ENCODE measurements at places on chromosomes 4 and X.

- no peak for DNase-seq
Measured at GRCh38 chr4:25903900-25904747, 9.9 kb upstream of the SMIM20 start.

DNA sequence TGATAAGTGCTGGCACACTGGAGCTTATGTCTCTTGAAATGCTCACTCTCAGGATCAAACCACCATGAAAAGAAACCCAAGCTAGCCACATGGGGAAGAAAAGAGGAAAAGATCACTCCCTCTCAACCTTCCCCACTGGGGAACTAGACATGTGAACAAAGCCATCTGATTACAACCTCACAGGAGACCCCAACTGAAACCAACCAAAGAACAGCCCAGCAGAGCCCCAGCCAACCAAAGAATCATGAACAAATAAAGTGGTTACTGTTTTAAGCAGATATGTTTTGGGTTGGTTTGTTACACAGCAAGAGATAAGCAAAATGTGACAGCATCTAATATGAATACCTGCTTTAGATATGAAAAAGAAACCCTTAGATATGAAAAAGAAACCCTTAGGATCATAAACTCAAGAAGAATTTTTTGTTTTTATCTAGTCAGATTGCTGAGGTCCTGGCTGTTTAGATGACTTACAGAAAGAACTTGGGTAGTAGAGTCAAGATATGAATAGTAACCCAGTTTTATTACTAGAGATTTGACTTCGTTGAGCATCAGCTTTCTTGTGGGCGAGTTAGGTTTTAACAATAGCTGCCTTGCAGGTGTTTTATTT, 23.7 kb upstream of the TLR7 start:
- DNase-seq: no peak

DNA sequence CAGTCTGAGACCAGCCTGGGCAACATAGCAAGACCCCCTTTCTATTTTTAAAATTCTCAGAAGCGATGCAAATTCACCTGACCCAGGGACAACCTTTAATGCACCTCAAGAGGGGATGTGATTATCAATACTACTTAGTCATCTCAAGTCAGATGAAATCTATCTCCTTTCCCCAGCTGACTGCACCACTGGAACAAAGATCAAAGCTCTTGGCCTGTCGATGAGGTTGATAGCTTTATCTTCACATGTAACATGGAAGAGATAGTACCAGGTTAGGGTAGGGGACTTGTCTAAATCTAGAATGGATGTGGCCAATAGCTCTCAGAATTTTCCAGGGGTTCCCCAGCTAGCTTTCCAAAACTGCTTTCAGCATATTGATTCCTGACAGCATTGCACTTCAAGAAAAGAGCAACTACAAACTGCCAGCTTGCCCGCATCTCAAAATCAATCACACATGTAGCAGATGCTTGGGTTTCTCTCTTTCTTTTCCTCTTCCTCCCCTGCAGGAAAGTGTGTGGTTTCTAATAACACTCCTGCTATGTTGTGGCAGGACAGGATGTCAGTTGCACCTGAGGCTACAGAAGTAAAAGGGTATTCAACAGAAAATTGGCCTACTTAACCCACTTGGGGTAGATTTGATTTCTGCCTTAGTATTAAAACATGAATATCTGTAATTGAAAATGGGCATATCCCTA, 12.2 kb upstream of the TMEM164 start:
- no peak for DNase-seq

DNA sequence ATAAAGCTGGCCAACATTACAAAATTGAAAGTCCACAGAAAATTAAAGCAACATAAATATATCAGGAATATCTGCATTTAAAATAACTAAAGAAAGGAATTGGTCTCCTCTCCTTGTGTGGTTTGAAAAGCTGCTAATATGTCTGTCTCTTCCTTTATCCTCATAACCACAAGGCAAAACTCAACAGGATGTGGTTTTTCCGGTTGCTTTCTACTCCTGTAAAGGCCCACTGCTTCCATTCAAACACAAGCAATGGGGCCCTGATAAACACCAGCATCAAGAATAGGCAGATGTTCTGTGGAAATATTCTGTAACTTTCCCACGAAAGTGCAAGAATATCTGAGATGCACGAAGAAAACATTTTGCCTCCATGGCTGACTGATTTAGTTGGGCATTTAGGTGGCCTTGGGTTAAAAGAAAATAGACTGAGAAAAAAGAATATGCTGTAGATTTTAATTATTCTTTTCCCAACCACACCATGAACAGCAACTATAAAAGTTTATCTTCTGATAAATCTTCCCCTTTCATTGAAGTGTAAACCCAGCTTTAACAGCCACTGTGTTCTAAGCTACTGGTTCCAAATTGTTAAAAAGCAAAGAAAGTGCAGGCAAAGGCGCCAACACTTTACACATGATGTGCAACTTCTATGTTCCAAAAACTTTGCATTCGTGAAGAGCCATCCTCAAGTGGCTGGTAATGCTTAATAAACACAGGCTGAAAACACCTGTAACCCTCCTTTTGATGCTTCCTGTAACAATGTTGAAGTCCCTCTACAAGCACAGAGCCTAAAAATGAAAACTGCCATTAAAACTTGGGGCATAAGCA, 50.5 kb upstream of the NDST3 start:
- DNase-seq: no peak

DNA sequence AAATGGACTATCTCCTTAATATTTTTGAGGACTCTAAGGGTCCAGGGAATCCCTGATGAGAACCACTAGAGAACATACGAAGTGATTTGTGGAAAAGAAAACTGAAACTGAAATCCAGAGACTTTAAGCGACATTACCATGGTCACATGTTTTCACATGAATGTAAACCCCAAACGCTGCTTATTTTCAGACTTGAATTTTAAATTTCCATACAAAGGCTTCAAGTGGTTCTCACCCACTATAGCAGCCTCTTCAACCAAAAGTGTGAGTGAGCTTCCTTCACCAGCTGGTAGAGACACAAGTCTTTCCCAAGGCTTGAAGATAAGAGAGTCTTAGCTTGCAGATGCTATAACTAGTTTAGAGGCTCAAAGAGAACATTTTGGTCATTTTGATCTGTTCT, 232.7 kb downstream of the MGST2 start:
- DNase-seq: no peak

GRCh38 chr4:82712561-82712960, 86.0 kb downstream of the SCD5 start:
- DNase-seq: no peak

DNA sequence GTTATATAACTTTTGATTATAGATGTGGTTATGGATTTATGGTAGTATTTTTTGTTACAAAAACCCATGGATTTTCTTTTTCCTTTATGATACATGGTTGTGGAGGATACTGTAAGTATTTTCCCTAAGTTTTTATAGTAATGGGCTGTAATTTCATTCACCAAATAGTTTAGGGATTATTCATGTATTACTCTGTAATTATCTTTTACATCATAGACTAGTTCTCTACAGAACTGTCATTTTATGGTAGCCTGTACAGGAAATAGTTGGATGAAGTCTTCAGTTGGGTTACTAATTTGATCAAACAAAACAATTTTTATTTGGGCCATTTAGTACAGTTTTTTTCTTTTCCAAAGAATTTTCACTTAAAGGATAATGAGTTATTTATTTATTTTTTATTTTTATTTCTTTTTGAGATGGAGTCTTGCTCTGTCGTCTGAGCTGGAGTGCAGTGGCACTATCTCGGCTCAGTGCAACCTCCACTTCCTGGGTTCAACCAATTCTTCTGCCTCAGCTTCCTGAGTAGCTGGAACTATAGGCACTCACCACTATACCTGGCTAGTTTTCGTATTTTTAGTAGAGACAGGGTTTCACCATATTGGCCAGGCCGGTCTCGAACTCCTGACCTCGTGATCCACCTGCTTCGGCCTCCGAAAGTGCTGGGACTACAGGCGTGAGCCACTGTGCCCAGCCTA, 42.1 kb downstream of the RBPJ start:
- no peak for DNase-seq

DNA sequence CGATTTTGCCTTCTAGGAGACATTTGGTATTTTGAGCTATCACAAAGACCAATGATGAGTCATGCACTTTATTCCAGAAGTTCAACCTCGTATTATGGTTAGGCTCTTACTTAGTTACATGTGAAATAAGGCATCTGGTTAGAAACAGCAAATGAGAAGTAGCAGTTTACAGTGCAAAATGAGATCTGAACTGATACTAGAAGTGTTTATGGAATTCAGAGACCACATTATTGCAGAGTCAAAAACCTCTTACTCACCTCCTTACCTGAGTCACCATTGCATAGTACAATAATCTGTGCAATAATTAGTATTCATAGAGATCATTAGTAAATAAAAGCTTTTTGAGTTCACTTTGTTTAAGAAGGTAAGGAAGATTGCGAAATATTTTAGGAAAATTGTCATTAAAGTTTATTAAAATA, 38.7 kb downstream of the SEC24B start:
- no peak for DNase-seq

DNA sequence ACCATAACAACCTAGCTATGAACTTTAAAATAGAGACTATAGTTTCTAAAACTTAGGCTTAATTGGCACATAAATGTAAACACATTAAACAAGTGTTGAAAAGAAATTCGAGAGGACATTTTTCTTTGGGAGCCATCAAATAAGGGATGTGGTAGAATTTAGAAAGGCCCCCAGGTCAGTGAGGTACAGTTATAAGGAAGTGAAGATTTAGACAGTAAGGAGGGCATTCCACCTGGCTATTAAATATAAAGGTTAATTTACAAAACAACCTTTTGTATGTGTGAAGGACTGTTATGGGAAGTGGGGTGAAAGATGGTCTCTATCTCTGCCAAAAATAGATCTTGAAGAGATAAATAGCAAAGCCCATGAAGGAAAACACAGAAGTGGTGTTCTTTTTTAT, 83.9 kb downstream of the AFF1 start:
- no peak for DNase-seq

GRCh38 chr4:20554134-20554533, 146.1 kb upstream of the PACRGL start:
- DNase-seq: no peak

DNA sequence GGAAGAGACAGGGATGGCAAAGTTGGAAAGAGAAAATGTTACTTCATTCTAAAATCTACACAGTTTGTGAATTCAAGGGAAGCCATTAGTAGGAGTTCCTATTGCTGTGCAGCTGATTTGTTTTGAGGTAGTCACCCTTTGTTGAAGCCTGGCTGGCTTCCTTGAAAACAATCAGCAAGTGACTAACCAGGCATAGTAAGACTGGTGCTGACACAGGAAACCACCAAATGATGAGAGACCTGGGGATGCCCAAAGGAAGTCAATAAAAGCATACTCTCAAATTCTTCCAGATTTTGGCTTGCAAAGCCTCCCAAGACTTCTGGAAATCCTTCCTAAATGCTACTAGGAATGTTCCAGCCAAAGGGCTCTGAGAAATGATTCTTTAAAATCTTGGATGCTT, 23.9 kb upstream of the PRDM8 start:
- no peak for DNase-seq

GRCh38 chrX:45859407-45859806, 658.7 kb upstream of the DIPK2B start:
- no peak for DNase-seq

DNA sequence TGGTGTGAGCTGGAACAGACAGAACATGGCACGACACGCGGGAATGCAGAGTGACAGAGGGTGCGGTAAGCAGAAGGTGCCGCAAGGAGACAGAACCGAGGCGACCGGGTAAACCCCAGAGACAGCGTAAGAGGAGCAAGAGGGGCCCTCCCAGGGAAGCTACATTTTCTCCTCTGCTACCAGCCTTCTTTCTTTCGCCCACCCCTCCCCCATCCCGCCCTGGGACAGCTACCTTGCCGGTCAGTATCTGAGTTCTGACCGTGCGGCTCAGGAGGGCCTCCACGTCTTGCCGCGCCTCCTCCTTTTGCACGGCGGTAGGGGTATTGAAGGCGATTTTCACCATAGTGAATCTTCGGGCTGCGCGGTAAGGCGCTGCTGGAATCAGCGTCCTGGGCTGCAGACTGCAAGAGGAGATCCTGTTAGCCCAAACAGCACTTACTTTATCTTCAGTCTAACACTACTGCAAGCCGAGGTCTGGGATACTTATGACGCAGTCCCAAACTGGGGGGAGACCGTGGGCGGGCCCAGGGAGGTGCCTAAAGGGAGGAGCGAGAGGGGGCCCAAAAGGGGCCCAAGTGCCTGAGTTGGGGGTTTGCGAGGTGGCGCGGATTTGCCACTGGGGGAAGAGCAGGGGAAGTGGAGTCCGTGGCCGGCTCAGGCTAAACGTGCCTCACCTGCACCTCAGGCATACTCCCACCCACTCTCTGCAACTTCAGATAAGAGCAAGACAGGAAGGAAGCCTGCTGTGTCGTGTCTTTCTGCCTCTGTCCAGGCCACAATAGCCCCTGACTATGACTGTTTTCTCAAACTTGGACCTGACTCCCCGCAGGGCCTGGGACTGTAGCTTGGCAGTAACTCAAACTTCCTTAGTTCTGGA, at the start of gene ITM2A:
Gene ITM2A, minus strand, starts transcription at position 462 of the 877 bp plus-strand sequence. Its CDS starts 119 bp downstream, at position 343.
- DNase-seq: no peak

DNA sequence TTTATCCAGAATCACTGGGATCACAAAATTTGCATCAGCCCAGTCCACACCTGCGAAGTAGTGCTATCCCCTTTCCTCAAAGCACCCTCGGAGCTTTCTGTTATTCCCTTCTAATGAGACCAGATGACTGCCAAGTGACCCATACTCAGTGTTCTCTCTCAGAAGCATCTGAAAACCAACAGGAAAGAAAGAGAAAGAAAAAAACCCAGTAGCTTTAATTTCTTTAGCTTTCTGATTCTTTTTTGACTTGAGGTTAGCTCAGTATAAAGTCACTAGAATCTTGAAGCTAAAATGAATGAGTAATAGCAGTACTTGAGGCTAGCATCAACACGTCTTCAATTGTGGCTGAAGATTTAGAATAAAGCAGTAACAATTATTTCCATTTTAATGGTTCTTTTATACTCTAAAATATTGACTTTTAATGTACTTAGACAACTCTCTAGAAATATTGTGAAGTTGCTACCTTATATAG, 124.4 kb downstream of the ANK2 start:
- no peak for DNase-seq

DNA sequence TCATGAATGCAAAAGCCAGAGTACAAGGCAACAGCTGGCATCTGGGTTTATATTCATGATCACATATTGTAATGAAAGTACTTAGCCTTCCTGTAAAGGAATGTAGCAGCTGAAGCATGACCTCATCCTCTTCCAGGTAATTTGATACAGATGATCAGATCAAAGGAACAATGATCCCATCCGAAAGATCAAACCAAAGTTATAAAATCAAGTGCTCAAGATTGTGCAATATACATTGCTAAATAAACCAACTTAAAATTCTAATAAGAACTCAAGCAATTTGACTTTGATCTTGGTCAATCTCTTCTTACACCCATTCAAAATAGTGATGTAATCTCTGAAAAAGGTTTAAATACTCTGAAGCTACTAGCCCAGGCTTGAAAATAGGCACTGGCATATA, 113.1 kb upstream of the INPP4B start:
- DNase-seq: no peak

- no peak for DNase-seq
Measured at GRCh38 chr4:94634271-94634670, 123.5 kb upstream of the BMPR1B start.

DNA sequence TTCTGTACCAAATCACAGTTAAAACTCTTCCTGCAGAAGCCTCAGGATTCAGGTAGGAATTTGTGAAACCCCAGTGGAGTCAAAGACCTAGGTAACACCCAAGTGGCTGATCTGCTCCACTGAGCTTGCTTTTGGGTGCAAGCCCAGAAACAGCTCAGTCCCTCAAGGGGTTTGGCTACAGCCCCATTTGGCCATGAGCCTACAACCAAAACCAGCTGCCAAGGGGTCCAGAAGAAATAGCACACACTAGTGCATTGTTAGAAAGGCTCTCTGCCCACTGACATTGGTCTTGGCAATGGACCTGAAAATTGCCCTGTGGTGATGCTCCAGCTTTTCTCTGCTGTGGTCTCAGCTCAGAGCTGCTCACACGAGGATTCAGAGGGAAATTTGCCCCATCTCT, 577.4 kb upstream of the INTU start:
- DNase-seq: no peak
